ENCODE measurements at places on chromosomes 7 and 10. TPM values are rescaled to one million over a fixed set of nuclear protein-coding genes. Genes with fewer than 3 reads are reported as not detected.

The ANKRD26 gene
- total RNA-seq, result 4.7 TPM

The SPDYE2B gene
- total RNA-seq, result not detected

The AS3MT gene
- 0.61 TPM for total RNA-seq

The DENND2A gene
- 8.2 TPM for total RNA-seq

The MUC3A gene
- total RNA-seq, result 144 TPM

The HOXA7 gene
- 38.9 TPM for total RNA-seq

The PLAU gene
- 7.1 TPM for total RNA-seq

- no peak for DNase-seq
These were observed 100.6 kb upstream of the GLCCI1 start for GRCh38 chr7:7867846-7868571.

GRCh38 chr7:130721486-130722277 lies 12.3 kb downstream of the KLF14 start:
- peak; percentile 32 for DNase-seq

- DNase-seq, result peak; percentile 85
These were observed at the start of gene IRF5 for GRCh38 chr7:128937647-128938543. Gene IRF5, plus strand, starts transcription at chr7:128937927. Its CDS starts 4,155 bp downstream, at chr7:128942082.

DNA sequence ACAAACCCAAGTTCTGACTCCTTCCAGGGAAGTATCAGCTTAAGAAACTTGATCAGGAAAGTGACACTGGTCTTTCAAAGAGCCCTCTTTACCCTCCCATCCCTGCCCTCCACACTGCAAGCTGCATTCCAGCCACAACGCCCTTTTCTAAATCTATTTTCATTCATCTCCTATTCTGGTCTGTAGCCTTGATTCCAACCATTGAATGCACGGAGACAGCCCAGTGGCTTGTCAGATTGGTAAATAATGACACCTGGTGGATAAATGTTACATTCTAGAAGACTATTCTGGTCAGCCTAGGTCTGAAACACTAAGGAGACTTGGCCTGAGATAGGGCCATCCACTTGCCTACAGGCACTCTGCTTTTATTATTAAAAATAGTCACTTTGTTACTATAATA lies 20.9 kb downstream of the MORN4 start:
- DNase-seq, result no peak

- DNase-seq, result no peak
These were observed 81.3 kb downstream of the SH2D4B start for GRCh38 chr10:80619036-80619435.

GRCh38 chr10:18501198-18501597 lies 150.2 kb downstream of the NSUN6 start:
- no peak for DNase-seq

DNA sequence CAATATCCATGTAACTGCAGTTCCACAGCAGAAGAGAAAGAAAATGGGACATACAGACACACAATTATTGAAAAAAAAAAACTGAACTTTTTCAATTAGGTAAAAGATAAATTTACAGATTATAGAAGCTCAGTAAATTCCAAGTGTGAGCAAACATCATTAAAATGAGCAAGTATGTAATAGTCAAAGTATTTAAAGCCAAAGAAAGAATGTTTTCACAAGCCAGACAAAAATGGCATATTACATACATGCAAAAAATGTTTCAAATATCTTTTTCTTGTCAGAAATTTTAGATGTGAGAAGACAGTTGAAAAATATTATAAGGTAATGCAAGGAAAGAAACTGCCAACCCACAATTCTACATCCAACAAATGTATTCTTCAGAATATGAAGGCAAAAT lies 150.2 kb upstream of the AKR1E2 start:
- DNase-seq, result no peak

GRCh38 chr7:139431010-139431409 lies 52.5 kb downstream of the KLRG2 start:
- no peak for DNase-seq

- no peak for DNase-seq
These were observed 401.1 kb upstream of the PODXL start for GRCh38 chr7:131957338-131958020.

- no peak for DNase-seq
These were observed 22.8 kb downstream of the PWWP2B start for GRCh38 chr10:132419538-132420468.

DNA sequence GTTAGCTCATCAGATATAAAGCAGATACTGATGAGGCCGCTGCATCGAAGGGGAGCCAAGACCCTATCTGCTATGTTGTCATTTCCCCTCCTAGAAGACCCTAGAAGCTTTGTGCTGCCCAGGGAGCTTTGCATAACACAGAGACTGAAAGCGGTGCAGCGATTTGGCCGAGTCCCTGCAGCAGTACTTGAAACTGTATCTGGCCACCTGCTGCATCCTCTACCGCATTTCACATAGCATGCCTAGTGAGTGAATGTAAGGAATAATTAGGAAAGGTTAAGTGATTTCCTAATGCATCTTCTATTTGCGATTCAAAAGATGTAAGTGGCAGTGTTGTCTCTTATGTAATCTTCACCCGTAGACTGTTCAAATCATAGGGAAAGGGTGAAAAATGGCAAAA lies 106.7 kb downstream of the LRMDA start:
- no peak for DNase-seq

DNA sequence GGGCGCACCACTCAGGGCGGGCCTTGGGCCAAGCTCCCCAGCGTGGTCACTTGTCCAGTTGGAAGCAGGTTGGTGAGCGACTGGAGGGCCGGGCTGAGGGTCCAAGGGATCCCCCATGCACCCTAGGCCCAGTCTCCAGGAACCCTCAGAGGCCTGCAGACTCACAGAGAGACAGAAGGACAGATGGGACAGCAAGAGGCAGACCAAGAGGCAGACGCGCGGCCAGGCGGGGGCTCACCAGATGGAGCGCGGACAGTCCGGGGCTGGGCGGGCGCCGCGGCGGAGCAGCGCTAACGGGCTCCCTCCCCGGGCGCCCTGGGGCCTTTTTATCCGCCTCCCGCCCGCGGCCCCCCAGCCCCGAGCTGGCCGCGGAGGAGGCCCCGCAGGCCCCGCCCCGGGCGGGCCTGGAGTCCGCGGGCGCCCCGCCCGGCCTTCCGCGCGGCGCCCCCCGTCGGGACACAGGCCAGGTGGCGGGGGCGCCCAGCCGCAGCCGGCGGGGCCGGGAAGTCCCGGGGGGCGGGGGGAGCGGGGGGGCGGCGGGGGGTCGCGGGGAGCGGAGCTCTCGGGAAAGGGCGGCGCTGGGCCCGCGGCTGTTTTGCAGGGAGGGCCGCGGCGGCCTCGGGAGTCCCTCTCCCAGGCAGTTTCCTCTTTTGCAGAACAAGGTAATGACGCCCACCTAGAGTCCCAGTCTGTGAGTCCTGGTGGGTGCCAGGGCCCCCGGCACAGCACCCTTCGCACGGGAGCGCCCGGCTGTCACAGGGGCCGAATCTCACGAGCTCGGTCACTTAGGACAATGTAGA lies at the start of gene LOXL4:
Gene LOXL4 (minus strand): TSS at position 301 of the 800 bp plus-strand sequence. CDS start 5,175 bp downstream, outside the sequence.
- no peak for DNase-seq

GRCh38 chr7:133509822-133510221 lies 256.9 kb downstream of the EXOC4 start:
- no peak for DNase-seq

DNA sequence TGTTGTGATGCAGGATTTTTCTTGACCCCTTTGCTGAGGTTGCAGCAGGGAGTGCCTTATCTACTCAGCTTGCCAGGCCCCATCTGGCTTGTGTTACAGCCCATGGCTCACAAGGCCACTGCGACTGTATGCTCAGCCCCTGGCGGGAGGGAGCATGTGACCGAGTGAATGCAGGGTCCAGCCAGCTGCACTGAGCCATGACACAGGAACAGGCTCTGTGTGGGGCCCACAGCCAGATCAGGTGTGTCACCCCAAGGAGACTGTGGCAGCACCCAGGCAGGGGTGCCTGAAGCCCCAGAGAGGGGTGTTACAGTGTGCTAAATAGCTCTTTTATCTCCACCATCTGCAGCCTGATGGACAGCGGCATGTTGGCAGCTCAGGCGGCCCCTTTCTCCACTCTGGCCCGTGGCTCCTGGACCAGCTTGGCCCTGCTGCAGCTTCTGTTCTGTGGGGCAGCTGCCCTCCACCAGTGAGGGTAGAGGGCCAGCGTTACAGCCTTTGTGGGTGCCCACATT lies 2.6 kb upstream of the PCBD1 start:
- no peak for DNase-seq

DNA sequence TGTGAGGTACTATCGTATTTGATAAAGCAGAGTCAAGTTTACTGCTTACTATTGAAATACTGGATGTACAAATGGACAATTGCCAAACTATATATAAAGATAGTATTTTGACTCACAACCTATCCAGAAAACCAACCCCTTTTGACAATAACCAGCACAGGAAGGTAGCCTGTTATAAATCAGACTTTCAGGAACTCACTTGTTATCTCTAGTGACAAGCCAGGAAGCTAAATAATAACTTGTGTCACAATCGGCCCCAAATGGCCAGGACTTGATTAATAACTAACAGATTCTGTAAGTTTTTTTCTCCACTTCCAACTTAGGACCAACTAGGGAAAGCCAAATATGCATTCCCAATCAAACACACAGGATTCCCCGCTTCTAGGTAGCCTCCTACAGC lies 38.8 kb upstream of the SLC35G1 start:
- no peak for DNase-seq
